Memory B cell (primary cell): ENCODE measurements at places on chromosomes 13 and 19.

DNA sequence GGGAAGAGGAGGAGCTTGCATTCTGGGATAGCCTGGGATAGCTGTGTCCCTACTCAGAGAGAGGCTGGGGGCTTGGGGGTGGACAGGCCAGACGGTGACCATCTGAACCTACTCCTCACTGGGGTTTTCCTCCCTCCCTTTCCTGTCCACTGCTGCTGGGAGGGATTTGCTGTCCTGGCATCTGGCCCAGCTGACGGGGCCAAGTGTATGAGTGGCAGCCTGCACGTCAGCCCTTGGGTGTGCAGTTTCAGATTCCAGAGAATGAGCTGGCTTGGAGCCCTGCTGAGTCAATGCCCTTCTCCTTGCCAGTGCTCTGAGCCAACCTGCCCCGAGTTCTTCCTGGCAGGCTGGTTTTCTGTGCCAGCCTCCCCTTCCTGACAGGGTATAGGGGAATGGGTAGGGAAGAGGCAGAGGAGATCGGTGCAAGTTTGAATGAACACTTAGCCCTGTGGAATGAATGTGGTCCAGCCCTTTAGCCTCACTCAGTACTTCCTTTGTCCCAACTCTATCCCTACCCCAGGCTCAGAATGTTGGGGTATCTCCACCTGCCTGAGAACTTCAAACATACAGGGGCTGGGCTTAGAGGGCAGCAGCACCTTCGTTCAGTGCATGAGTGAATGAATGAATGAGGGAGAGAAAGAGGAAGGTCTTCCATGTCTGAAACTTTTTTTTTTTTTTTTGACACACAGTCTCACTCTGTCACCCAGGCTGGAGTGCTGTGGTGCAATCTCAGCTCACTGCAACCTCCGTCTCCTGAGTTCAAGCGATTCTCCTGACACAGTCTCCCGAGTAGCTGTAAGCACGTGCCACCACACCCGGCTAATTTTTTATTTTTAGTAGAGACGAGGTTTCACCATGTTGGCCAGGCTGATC is 1.8 kb upstream of the ANGPTL4 start:
- peaks cover 10% of the 10 kb centered on the region for H3K4me1 ChIP-seq
- DNase-seq = no peak
- H3K4me3 ChIP-seq = no peak overlapping the region
- H3K27me3 ChIP-seq = peaks cover 21% of the 10 kb centered on the region

DNA sequence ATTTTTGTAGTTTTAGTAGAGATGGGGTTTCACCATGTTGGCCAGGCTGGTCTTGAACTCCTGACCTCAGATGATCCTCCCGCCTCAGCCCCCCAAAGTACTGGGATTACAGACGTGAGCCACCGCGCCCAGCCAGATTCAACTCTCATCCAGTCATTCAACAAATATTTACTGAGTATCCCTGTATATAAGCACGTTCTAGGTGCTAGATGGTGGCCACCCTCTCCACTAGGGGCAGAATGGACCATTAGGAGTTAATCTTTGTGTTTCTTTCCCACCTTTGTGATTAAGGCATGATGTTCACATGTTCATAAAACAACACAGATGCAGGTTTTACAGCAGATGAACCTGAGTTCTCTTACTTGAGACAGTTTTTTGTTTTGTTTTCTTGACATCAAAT is 7.3 kb downstream of the SHKBP1 start:
- no peak for DNase-seq
- peaks cover 42% of the 10 kb centered on the region for H3K36me3 ChIP-seq
- H3K27ac ChIP-seq = peak overlapping the region; percentile 12

- H3K4me3 ChIP-seq = peak overlapping the region; percentile 43
- DNase-seq = no peak
- H3K27me3 ChIP-seq = peaks cover 7% of the 10 kb centered on the region
- peaks cover 10% of the 10 kb centered on the region for H3K4me1 ChIP-seq
- H3K27ac ChIP-seq = peak overlapping the region; percentile 87
Observed at GRCh38 chr13:48829536-48829935, 146.2 kb upstream of the FNDC3A start.

GRCh38 chr19:1991018-1991913 is 24.2 kb downstream of the BTBD2 start:
- H3K27me3 ChIP-seq = no peaks in the 10 kb centered on the region
- H3K36me3 ChIP-seq = peaks cover 7% of the 10 kb centered on the region
- H3K4me3 ChIP-seq = no peak overlapping the region
- H3K4me1 ChIP-seq = no peaks in the 10 kb centered on the region
- no peak overlapping the region for H3K27ac ChIP-seq

GRCh38 chr13:77415253-77416071 is 88.6 kb upstream of the MYCBP2 start:
- H3K4me3 ChIP-seq = peak overlapping the region; percentile 18
- DNase-seq = no peak
- no peaks in the 10 kb centered on the region for H3K36me3 ChIP-seq
- H3K4me1 ChIP-seq = peaks cover 28% of the 10 kb centered on the region
- H3K27ac ChIP-seq = peak overlapping the region; percentile 82

DNA sequence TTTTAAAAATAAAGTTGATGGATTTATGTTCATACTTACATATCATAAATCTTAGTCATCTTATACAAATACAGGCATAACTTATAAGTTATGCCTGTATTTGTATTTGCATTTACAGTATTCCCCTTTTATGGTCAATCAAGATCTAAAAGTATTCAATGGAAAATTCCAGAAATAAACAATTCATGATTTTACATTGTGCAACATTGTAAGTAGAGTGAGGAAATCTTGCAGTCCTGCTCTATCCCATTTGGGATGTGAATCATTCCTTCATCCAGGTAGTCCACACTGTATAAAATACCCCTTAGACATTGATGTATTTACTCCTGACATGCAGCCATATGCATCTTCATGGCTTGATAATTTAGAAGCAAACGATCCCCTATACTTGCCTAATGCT is 795.3 kb downstream of the SLITRK1 start:
- H3K4me3 ChIP-seq = no peak overlapping the region
- no peaks in the 10 kb centered on the region for H3K27me3 ChIP-seq
- no peaks in the 10 kb centered on the region for H3K4me1 ChIP-seq
- no peak for DNase-seq
- H3K36me3 ChIP-seq = no peaks in the 10 kb centered on the region

- H3K36me3 ChIP-seq = peaks cover 2% of the 10 kb centered on the region
- peaks cover 9% of the 10 kb centered on the region for H3K4me1 ChIP-seq
- H3K27ac ChIP-seq = no peak overlapping the region
- DNase-seq = no peak
- H3K27me3 ChIP-seq = peaks cover 21% of the 10 kb centered on the region
Observed at GRCh38 chr19:7788178-7788932, 25.3 kb downstream of the CLEC4M start.

DNA sequence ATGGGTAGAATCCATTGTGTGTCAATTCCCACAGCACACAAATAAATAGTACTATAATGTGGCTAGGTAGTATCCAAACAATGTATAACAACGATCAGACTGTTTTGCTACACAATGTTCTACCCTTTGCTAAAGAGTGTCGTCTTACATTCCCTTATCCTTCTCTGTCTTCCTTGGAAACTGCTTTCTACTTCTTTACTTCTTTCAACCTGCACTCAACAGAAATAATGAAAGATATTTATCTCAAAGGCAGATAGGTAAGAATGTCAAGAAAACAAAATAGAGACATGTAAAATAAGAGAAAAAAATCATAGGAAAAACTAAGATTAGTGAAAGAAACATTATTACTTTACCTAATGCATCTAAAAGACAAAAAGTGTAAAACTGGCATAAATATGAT is 814.7 kb downstream of the PCDH9 start:
- no peaks in the 10 kb centered on the region for H3K4me1 ChIP-seq
- H3K27me3 ChIP-seq = no peaks in the 10 kb centered on the region
- no peaks in the 10 kb centered on the region for H3K36me3 ChIP-seq
- H3K27ac ChIP-seq = no peak overlapping the region
- no peak overlapping the region for H3K4me3 ChIP-seq

DNA sequence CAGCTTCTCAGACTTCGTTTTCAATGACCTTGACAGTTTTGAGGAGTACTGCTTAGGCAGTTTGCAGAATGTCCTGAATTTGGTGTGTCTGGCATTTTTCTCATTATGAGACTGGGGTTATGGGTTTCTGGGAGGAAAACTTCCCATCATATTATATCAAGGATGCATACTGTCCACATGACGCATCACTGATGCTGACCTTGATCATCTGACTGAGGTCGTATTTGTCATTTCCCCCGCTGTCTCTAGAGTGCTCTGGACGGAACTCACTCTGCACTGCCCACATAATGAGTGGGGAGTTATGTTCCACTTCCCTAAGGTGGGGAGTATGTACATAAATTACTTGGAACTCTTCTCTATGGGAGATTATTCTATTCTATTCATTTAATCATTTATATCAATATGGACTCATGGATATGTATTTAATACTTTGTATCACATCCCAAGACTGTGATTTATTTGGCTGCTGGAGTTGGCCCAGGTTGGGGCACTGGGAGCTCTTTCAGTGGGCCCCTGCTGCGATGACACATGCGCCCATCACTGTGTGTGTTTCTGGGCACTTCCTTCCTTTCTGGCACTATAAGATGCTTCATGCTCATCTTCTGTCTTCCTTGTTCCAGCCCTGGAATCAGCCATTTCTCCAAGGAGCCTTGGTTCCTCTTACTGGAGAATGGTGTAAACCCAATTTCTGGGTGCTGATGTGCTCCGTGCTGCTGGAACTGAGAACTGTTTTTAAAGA is 138.6 kb downstream of the MIPEP start:
- peaks cover 20% of the 10 kb centered on the region for H3K36me3 ChIP-seq
- H3K27ac ChIP-seq = no peak overlapping the region
- H3K4me1 ChIP-seq = peaks cover 5% of the 10 kb centered on the region
- no peak overlapping the region for H3K4me3 ChIP-seq

GRCh38 chr13:75945841-75946482 is 309.8 kb downstream of the LMO7 start:
- DNase-seq = no peak
- H3K4me1 ChIP-seq = no peaks in the 10 kb centered on the region
- no peaks in the 10 kb centered on the region for H3K36me3 ChIP-seq
- no peak overlapping the region for H3K27ac ChIP-seq
- no peak overlapping the region for H3K4me3 ChIP-seq
- no peaks in the 10 kb centered on the region for H3K27me3 ChIP-seq

- peaks cover 1% of the 10 kb centered on the region for H3K36me3 ChIP-seq
- H3K4me1 ChIP-seq = peaks cover 8% of the 10 kb centered on the region
- H3K27ac ChIP-seq = no peak overlapping the region
- no peak for DNase-seq
- H3K4me3 ChIP-seq = no peak overlapping the region
Observed at GRCh38 chr13:30819136-30819888, 84.0 kb downstream of the ALOX5AP start.

DNA sequence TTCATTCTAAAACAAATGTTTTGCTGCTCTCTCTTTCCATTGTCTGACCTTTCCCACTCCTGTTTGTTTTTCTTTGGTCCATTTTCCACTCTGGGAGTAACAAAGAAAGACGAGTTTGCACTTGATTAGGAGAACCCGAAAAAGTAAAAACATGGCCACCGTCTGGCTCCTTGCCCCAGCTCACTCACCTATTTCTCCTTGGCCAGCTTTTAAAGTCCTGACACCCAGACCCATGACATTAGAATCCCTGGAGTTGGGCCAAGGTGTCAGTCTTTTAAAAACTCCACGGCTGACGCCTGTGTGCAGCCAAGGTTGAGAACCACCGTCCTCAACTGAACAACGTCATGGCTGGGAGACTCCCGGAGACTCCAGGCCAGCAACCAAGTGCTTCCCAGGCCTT is 63.6 kb upstream of the FLT1 start:
- H3K4me1 ChIP-seq = no peaks in the 10 kb centered on the region
- H3K36me3 ChIP-seq = no peaks in the 10 kb centered on the region
- no peak for DNase-seq
- H3K27me3 ChIP-seq = peaks cover 9% of the 10 kb centered on the region
- H3K27ac ChIP-seq = no peak overlapping the region
- no peak overlapping the region for H3K4me3 ChIP-seq

- no peaks in the 10 kb centered on the region for H3K36me3 ChIP-seq
- H3K27me3 ChIP-seq = peaks cover 12% of the 10 kb centered on the region
Observed at GRCh38 chr19:45798995-45799517, 6.4 kb upstream of the DMWD start.

- H3K36me3 ChIP-seq = no peaks in the 10 kb centered on the region
- no peak overlapping the region for H3K4me3 ChIP-seq
- no peaks in the 10 kb centered on the region for H3K4me1 ChIP-seq
- DNase-seq = no peak
- H3K27me3 ChIP-seq = no peaks in the 10 kb centered on the region
Observed at GRCh38 chr13:105207572-105208293, 1327.7 kb downstream of the EFNB2 start.

DNA sequence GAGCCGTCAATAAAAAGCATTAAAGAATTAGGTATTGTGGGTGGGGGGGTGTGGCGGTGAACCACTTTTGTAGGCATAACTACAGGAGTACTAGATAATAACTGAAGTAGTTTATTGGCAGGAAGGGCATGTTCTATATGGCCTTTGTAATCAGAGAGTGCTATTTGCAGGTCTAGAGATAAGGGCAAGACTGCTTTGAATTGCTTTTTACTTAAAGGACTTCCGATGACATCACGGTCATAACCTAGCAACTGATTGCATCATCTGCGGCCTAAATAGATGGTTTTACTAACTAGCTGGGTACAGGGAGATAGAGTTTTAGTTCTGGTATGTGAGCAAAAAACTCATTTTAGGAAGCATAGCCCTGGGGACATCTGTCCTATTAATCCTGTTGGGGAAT is 24.7 kb downstream of the METTL21C start:
- no peak for DNase-seq
- peaks cover 49% of the 10 kb centered on the region for H3K36me3 ChIP-seq
- no peaks in the 10 kb centered on the region for H3K27me3 ChIP-seq
- H3K4me1 ChIP-seq = no peaks in the 10 kb centered on the region
- no peak overlapping the region for H3K4me3 ChIP-seq

GRCh38 chr19:18946918-18947317 is 5.9 kb upstream of the HOMER3 start:
- peaks cover 1% of the 10 kb centered on the region for H3K27me3 ChIP-seq
- peaks cover 29% of the 10 kb centered on the region for H3K4me1 ChIP-seq
- H3K27ac ChIP-seq = peak overlapping the region; percentile 94
- peak; percentile 40 for DNase-seq
- peak overlapping the region; percentile 74 for H3K4me3 ChIP-seq

DNA sequence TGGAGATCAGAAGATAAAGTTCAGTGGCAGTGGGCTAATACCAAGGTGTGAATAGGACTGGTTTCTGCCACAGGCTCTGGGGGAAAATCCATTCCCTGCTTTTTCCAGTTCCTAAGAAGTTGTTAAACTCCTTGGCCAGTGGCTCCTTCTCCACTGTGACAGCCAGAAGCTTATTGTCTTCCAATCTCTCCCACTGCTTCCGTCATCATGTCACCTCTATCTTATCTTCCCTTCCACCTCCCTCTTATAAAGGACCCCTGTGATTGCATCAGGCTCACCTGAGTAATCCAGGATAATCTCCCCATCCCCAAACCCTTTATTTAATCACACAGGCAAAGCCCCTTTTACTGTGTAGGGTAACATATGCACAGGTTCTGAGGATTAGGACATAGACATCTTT is 431.2 kb upstream of the SLC10A2 start:
- no peaks in the 10 kb centered on the region for H3K4me1 ChIP-seq
- H3K36me3 ChIP-seq = no peaks in the 10 kb centered on the region
- no peak overlapping the region for H3K4me3 ChIP-seq
- DNase-seq = no peak
- no peaks in the 10 kb centered on the region for H3K27me3 ChIP-seq
- no peak overlapping the region for H3K27ac ChIP-seq

GRCh38 chr13:32036757-32037156 is 5.2 kb downstream of the FRY start:
- peaks cover 1% of the 10 kb centered on the region for H3K27me3 ChIP-seq
- H3K36me3 ChIP-seq = no peaks in the 10 kb centered on the region
- no peak for DNase-seq
- peaks cover 5% of the 10 kb centered on the region for H3K4me1 ChIP-seq
- no peak overlapping the region for H3K27ac ChIP-seq
